ENCODE measurements at places on chromosomes 2 and 18. TPM values are rescaled to one million over a fixed set of nuclear protein-coding genes. Genes with fewer than 3 reads are reported as not detected.

DNA sequence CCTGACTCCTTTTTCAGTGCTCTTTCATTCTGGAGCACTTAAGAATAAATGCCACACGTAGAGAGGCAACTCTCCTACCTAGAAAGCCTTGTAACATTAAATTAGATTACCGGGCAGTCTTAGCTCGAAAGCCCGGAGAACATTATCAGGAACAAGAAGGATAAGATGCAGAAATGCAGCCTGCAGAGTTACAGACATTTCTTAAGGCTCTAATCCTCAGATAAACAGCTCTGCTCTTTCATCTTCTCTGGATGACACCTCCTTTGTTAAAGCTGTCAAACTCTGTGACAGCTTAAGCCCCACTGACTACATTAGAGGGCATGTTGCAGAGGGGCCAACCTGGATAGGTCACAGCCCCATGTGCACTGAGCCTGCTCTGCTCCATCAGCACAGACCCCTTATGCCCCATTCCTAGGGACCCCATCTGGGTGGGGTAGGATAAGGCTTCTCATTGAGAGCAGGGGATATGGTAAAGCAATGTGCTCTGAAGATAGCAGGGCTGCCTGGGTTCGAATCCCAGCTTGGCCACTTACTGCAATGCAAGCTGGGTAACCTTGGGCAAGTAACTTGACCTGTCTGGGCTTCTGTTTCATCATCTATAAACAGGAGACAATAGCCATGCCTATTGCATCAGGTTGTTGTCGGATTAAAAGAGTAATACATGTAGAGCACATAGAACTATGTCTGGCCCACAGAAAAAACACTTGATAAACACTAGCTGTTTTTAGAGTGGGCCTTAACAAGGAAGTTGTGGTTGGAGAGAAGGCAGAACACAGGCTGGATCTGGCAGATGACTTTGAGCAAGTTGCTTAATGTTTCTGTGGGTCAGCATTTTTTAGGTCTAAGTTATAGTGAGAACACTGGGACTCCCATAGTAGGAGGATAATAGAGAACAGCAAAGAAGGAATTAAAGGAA is 111.4 kb downstream of the THNSL2 start:
- DNase-seq = no peak

GRCh38 chr2:144194326-144195071 is 325.4 kb downstream of the ZEB2 start:
- DNase-seq = peak; percentile 60

- DNase-seq = peak; percentile 67
Measured at GRCh38 chr18:58495207-58495606, 133.7 kb downstream of the ALPK2 start.

GRCh38 chr2:33011941-33012340 is 65.2 kb downstream of the LTBP1 start:
- DNase-seq = no peak

DNA sequence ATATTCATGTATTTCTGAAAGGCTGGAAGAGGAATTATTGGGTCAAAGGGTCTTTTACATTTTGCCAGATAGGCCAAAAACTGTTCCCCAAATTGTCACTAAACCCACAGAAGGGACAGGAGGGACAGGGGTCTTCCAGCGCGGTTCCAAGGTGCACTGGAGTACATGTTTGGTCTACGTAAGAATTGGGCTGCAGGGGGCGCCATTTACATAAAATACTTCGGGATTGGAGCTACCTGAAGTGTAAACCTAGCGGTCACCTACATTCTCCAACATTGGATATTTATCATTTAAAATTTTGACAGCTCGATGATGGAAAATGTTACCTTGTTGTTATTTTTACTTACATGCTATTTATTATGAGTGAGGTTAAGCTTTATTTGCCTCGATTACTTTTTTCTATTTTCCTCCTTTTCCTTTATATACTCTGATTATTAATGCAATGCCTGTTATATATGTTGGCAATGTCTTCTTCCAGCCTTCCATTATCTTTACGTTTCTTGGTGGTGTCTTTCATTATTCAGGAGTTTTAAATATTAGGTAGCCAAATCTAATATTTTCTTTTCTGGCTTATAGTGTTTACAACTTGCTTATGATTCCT is 43.0 kb upstream of the RAB6C start:
- peak; percentile 34 for DNase-seq

- no peak for DNase-seq
Measured at GRCh38 chr2:102736110-102736409, 25.8 kb upstream of the TMEM182 start.

DNA sequence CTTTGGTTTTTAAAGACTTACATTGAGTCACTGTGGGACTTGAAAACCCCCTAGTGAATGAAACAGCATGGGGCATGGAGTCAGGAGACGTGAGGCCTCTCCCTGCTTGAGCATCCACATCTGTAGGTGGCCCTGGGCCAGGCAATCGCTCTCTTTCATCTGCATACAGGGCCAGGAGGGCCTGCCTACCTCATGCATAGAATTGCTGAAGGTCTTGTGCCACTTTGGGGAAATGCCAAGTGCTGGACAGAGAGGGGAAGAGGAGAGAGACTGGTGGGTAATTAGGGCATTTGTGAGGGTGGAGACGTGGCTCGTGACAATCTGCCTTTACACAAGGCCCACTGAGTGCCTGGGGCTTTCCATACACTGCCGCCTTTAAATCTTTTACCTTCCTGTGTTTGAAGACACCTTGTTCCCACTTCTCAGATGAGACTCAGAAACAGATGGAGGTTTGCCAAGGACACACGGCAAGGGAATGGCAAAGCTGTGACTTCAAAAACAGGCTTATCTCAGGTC is 322.2 kb upstream of the HS6ST1 start:
- DNase-seq = no peak

DNA sequence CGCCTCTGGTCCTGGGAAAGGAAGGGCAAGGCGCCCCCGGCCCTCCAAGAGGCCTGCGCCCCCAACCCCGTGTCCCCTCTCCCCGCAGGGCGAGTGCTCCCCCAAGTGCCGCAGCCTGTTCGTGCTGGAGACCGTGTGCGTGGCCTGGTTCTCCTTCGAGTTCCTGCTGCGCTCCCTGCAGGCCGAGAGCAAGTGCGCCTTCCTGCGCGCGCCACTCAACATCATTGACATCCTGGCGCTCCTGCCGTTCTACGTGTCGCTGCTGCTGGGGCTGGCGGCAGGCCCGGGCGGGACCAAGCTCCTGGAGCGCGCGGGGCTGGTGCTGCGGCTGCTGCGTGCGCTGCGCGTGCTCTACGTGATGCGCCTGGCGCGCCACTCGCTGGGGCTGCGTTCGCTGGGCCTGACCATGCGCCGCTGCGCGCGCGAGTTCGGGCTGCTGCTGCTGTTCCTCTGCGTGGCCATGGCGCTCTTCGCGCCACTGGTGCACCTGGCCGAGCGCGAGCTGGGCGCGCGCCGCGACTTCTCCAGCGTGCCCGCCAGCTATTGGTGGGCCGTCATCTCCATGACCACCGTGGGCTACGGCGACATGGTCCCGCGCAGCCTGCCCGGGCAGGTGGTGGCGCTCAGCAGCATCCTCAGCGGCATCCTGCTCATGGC is 52.4 kb downstream of the SLC66A2 start:
- no peak for DNase-seq

DNA sequence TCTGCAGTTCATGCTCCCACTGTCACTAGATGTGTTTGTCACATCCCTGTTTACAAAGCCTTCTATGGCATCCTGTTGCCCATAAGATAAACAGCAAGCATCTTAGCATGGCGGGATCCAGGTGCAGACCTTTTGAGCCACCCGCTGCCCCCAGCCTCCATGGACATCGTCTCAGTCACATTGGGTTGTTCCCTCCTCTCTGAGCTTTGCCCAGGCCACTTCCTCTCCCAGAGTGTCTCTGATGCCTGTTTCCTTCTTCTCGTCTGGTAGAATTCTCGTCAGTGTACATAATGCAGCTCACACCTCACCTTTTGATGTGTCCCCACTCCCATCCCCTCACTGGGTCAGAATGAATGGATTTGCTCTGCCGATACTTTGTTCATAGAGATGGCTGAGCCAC is 239.0 kb upstream of the APCDD1 start:
- DNase-seq = no peak

- DNase-seq = no peak
Measured at GRCh38 chr2:36088716-36089328, 266.8 kb upstream of the CRIM1 start.

DNA sequence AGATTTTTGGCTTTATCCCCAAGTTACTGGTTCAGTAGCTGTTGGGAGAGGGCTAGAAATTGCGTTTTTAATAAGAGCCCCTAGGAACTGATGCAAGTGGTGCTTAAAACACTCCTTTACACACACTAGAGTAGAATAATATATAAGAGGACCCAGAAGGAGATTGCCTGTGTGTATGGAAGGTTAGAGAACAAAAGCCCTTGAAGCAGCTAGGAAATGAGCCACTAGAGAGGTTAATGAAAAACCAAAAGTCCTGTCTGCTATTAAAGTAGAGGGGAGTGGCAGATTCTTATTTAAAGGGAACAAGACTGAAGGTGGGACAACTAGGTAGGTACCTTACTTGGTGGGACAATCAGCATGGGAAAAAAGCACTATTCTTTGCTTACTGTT is 14.4 kb upstream of the SLC39A10 start:
- no peak for DNase-seq

DNA sequence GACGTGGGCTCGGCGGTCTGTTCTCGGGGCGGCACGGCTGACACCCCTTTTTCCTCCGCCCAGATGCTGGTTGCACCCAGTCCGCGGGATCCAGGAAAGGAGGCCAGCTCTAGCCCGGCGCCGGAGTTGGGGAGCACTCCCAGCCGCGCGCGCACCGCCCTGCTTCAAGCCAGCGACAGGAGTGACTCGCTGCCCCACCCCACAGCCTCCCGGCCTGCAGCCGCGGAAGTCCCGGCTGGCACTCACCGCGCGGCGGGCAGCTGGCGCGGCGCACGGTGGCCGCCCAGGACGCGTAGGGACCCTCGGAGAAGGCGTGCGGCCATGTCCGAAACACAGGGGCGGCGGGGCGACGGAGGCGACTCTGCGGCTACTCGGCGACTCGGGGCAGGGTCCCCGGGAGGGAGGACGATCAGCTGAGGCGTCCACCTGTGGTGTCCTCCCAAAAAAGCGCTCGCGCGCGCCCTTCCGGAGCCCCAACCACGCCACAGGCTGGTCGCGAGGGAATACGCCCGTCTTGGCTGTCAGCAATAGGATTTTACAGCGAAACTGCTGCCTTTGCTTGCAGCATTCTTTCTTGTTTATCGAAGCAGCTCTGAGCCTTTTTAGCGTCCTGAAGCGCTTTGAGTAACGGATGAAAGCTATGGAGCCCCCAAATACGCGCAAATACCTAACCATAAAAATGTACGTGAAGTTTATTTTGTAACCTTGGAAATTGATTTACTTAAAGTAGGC is at the start of gene ACADL:
Gene ACADL (minus strand): TSS at position 507 of the 732 bp plus-strand sequence. CDS start 184 bp downstream, at position 323.
- DNase-seq = peak; percentile 62

GRCh38 chr2:181780047-181780651 is 99.8 kb upstream of the NEUROD1 start:
- DNase-seq = no peak

DNA sequence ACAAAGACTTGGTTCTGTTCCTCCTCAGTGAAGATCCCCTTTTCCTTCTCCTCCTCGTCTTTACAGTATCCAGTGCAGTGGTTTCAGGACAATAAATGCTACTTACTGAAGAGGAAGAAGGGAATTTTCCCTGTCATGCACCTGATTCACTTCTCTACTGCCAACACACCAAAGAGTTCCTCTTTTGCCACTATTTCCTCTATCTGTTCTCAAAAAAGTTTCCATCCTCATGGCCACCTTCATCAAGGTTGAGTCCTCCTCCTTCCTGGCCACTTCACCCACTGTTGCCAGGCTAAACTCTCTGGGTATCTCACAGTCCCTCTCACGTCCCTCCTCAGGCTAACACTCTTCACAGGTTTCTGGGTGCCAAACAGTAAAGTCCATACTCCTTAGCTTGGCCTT is 41.7 kb downstream of the PLEKHM3 start:
- DNase-seq = no peak

DNA sequence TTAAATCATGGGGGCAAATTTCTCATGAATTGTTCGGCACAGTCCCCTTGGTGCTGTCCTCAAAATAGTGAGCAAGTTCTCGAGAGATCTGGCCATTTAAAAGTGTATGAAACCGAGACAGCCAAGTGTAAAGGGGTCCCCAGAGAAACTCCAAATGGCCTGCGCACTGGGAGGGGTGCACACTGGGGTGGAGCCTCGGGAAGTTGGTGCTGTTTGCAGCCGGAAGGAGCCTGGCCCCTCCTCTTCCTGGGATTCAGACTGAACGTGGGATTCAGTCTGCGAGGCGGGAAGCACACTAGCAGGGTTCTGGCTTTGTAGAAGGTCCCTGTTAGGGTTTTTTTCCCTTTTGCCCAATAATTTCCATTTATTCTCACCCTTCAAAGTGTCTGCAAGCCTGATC is 48.8 kb downstream of the RABL2A start:
- no peak for DNase-seq

DNA sequence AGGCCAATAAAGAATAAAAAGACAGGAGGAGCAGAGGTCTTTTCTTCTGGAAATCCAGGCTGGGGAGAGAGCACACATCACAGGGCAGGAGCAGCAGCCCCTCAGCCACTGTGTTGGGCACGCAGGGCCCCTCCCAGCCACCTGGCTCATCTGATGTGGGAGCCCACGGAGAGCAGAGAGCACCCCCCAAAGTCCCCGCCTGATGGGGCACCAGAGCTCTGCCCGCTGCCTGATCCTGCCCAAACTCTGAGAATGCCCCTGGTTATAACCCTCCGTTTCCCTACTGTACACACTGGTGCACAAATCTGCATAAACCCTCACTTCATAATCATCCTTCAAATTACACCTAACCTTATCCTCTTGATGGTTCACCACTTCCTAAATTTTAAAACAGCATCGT is 111.3 kb downstream of the HDAC4 start:
- DNase-seq = no peak

DNA sequence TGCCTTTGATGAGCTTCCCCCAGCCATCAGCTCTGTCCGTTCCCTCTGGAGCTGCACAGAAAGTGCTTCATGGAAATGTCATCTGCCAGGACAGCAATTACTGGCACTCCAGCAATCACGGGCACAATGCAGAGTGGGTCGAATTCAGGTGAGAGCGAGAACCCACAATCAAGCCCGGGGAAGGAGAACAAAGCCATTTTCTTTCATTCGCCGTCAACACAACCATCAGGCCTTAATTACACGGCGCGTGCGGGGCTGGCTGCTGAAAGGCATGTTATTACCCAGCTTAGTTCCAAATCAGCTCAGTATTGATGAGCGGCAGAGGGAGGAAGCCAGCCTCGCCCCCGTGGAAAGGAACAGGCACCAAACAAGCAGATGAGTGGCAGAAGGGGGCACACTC is 143.9 kb downstream of the MYT1L start:
- DNase-seq = no peak

ATL2 gene
- total RNA-seq = 29.3 TPM

KCTD1 gene
- 17.9 TPM for total RNA-seq

HOXD9 gene
- 7.0 TPM for total RNA-seq

CTAGE1 gene
- total RNA-seq = 0.11 TPM

RNF103 gene
- total RNA-seq = 24.4 TPM

Measured in GM23248 (cell line).